ENCODE measurements at places on chromosomes 2 and 18.

DNA sequence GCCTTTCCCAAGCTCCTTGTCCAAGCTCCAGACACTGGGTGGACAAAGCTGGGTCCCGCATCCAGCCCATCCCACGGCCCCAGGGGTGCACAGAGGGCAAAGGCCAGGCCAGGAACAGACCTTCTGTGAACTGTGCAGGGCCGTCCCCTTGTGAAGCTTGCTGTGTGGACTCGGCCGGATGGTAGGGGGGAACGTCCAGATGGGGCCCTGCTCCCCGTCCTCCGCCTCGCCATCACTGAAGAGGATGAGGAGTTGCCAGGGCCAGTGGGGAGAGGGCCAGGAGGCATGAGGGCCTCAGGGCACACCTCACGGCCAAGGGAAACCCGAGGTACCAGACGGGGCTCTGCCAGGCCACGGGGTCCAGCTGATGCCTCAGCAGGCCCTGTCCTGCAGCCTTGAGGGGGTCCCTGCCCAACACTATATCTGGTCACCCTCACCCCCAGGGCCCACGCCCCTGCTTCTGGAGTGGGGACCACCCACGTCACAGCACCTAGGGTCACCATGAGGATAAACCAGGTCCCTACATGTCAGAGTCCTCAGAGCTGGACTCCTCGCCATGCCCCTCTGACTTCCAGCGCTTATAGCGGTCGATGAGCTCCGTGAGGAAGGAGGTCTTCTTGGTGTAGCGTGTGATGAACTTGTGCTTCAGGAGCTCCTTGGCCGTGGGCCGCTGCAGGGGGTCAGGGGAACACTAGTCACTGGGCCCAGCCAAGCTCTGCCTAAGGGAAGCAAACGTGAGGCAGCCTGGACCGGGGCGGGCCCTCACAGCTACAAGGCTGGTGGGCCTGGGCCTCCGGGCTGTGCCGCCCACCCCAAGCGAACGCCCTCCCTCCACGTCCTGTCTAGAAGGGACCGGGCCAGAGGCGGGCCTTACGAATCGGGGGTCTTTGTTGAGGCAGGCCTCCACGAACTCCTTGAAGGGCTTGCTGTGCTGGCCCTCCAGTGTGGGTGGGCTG is 10.0 kb downstream of the STK25 start:
- DNase-seq: no peak

DNA sequence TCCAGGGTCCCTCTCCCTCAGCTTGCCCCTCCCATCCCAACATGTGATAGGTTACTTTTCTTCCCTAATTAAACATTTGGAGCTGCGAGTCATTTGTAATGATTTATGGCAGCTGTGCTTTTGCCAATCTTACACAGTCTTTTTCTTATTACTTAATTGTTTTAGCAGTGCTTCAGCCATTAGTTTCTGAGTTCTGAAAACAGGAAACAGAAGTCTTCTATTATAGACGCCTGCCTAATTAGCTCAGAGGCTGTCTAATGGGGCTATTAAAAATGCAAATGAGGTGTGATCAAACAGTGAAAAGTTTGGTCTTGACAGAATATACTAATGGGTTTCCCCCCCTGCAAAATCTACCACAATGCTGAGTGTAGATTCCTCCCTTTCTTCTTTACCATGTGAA is 388.3 kb upstream of the CELF4 start:
- no peak for DNase-seq

DNA sequence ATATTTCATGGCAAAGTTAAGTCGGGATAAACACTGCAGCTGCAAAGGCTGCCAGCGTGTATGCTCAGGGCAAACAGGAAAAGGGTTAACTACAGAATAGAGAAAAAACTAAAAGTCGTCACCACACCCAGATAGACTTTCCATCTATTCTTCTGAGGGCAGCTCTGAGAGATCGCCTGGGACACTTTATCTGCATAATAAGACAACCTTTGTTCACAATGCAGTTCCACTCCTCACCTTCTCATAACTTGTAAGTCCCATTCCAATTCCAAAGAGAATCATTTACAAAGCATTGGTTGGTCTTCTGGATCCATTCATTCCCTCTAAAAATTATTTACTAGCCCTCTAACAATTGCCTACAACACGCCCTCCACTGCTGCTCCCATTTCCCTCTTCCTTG is 437.4 kb downstream of the RND3 start:
- no peak for DNase-seq

DNA sequence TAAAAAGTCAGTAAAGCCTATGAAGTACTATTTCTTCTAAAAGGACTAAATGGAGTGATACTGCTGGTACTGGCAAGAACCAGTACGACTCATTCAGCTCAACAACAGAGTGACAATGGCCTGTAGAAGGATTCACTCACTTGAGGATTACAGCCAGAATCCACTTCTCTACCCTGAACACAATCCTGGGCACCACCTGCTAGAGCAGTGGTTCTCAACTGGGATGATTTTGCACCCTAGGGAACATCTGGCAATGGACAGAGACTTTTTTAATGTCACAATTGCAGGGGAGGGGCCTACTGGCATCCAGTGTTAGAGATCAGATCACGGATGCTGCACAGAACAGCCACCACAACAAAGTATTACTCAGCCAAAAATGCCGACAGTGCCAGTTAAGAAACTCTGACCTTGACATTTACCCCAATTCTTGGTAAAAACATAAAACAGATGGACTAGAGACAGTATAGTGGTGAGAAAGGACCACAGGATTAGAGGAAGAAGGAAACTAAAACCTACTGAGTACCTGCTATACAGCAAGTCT is 5.0 kb downstream of the SPIRE1 start:
- DNase-seq: peak; percentile 85

DNA sequence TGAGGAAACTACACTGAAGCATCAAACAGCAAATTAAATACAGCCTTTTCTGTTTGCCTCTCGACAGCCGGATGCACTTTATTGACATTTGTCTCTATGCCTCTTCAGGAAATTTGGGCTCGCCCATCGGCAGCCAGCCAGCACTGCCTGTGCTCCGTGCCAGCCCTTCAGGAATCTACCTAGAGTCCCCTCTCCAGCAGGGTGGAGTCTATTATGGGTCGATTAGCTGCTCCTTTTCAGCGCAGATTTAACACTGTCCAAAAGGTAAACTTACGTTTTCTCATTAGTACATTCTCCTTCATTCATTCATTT is 91.5 kb downstream of the MYCN start:
- no peak for DNase-seq

GRCh38 chr2:38502107-38502506 is 100.6 kb downstream of the HNRNPLL start:
- no peak for DNase-seq

DNA sequence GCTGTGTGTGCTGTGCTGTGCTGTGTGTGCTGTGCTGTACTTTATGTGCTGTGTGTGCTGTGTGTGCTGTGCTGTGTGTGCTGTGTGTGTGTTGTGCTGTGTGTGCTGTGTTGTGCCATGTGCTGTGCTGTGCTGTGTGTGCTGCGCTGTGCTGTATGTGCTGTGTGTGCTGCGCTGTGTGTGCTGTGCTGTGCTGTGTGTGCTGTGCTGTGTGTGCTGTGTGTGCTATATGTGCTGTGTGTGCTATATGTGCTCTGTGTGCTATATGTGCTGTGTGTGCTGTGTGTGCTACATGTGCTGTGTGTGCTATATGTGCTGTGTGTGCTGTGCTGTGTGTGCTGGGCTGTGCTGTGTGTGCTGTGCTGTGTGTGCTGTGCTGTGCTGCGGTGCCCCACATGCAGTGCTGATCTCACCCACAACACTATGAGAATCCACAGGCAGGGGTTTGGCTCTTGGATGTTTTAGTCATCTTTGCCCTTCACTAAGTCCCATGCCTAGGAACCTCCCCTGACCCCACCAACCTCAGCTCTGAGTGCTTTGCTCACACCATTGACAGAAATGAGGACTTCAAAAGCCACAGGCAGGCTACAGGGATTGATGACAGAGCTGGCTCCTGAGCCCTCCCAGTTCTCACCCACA is 30.5 kb upstream of the MAL start:
- peak; percentile 10 for DNase-seq

DNA sequence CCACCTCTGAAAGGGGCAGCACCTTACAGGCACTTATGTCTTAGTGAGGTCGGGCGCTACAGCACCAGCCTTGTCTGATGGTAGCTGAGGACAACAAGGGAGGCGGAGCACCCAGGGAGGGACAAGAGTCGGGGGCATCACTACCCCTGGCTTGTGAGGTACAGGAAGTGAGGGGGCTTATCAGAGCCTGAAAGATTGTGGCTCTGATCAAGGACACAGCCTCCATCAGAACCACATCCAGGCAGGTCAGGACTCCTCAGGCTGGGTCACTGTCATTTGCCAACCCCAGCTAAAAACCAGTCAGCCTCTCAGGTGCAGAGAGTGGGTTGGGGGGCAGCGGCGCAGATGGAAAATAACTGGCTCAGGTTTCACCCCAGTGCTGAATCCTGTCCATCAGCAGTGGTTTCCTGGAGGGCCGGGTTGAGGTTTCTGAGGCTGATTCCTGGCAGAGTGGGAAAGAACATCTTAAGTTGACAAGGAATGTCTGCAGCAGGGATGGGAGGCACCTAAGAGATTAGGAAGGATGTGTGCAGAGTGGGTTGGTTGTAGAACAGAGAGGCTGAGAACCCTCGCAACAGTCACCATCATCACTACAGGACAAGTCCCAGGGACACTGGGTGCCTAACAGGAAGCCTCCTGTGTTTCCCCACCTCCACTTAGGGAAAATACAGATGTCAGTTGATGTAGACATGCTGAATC is 45.3 kb downstream of the FBLN7 start:
- DNase-seq: peak; percentile 30

DNA sequence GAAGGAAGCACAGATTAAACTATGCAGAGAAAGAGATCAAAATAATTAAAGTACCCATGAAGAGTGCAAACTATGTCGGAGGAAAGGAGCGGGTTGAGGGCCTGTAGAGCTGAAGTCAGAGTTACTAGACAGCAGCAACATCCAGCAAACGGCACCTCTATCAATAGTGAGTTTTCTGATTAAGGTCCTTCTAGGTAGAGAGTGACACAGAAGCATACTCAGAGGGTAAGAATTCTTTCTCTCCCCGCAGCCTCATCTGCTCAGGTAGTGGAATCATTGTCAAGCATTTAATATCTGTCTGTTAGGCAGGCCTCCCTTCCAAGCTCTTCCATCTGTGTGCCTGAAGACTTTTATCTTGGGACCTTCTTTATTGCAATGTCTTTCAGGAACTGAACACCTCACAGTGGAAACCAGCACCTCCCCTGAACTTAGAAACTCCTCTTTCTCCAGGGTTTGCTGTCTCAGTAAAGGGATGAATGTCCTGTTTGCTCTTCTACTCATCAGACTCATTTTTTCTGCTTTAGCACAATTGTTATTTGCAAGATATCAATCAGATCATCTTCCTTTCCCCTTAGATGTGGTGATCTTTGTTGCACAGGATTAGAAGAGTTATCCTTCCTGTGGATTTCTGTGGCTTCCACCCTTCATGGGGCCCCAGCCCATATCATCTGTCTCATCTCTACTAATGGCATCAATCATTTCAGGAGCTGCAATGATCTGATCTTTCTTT is 28.8 kb downstream of the SP140 start:
- no peak for DNase-seq

- no peak for DNase-seq
Observed at GRCh38 chr2:212299333-212299732, 239.3 kb downstream of the ERBB4 start.

- no peak for DNase-seq
Observed at GRCh38 chr18:56083523-56084287, 495.7 kb upstream of the TCF4 start.

DNA sequence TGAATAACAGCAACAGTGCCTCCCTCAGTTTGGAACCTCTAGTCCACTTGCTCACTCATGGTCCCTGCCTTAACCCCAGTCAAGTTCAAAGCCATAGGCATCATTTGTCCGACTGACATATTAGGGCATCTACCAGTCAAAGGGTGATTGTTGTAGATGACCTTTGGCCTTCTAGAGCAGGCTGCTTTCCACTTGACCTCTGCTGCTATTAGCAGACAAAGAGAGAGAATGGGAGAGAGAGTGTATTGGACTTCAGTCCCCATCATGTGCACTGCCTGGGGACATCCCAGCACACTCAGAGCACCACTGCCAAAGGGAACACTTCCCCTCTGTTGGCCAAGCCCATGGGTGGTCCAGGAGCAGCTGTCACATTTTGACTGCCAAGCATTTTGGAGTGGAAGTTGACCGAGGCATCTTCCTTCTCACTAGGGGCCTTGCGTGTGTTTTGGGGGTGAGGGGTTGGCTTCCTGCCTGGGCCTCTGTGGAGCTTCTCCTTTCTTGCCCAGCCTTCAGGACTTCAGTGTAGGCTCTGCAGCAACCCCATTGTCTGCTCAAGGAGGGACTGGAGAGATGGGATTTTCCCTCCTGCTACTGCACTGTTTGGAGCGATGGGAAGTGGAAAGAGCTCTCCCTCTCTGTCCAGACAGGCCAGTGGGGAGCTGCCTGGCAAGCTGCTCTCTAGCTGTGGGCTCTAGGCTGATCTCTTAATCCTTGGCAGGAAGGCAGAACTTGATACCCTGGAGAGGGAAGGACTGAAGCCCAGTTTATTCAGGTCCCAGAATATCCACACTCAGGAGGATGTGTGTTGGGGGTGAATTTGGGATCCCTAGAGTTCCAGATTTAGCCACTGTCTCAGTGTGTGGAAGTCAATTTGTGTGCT is 68.1 kb downstream of the TMEM247 start:
- DNase-seq: no peak

DNA sequence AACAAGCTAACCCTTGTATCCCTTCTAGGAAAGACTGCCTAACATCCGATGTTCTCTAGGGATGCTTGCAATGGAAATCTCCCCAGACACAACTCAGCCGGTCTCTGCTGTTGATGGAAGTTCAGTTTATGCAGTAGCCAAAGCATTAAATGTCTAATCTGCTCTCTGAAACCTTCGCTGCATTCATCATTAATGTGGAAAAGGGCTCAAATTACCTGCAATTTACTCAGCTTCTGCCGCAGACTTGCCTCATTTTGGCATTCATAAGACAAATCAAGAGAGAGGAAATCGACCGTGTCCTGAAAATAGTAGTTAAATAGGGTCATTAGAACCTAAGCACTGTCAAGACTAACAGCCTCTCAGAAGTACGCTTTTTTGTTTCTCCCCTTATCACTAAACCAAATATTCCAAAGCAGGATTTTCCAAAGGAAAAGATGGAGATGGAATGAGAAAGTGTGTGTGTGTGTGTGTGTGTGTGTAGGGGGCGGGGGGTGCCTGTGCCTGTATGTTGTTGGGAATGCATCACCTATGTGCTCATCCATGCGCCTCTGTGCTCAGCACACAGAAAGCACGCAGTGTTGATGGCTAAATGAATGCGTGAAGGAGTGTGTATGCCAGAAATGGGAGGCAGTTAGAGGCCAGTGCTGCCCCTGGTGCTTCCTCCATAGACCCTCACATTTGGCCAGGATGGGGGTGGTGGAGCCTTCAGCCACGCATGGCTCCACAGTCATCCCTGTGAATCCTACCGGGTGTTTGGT is 7.4 kb downstream of the LCT start:
- no peak for DNase-seq

- DNase-seq: peak; percentile 98
Observed at GRCh38 chr2:182447863-182448262, 21.0 kb upstream of the PDE1A start.
